ENCODE measurements at places on chromosomes 1 and 21. TPM values are rescaled to one million over a fixed set of nuclear protein-coding genes. Genes with fewer than 3 reads are reported as not detected.

The TMEM61 gene
- total RNA-seq: 0.14 TPM

The CFH gene
- total RNA-seq: 9.2 TPM

The NCF2 gene
- 32.0 TPM for total RNA-seq

The CNR2 gene
- total RNA-seq: not detected

The FCGR2B gene
- total RNA-seq: not detected

The KRTAP6-1 gene
- total RNA-seq: not detected

The NPHS2 gene
- total RNA-seq: not detected

The LCA5L gene
- total RNA-seq: 0.65 TPM

The PLA2G5 gene
- not detected for total RNA-seq

The SPRR2F gene
- total RNA-seq: not detected

The SLC30A7 gene
- 15.6 TPM for total RNA-seq

The SH3D21 gene
- total RNA-seq: 4.0 TPM

The CELF3 gene
- total RNA-seq: not detected

The NBPF4 gene
- total RNA-seq: not detected

The UQCRHL gene
- 1.4 TPM for total RNA-seq

The A3GALT2 gene
- not detected for total RNA-seq

The BEND5 gene
- total RNA-seq: 1.9 TPM

The BPNT1 gene
- total RNA-seq: 32.4 TPM

The EFCAB14 gene
- total RNA-seq: 41.5 TPM

The HRNR gene
- not detected for total RNA-seq

The KCND3 gene
- not detected for total RNA-seq

The FCAMR gene
- total RNA-seq: not detected

The EXTL1 gene
- 0.07 TPM for total RNA-seq

The AMPD1 gene
- total RNA-seq: not detected

The CD1E gene
- total RNA-seq: not detected

The NR1I3 gene
- total RNA-seq: not detected

All from epithelial cell of proximal tubule (primary cell).